EH (cell line): ENCODE measurements at places on chromosomes 12 and 14.

- DNase-seq: no peak
These were observed 77.9 kb downstream of the TMEM30B start for GRCh38 chr14:61203081-61203753.

- DNase-seq: no peak
These were observed 21.9 kb downstream of the CDK17 start for GRCh38 chr12:96378319-96378718.

DNA sequence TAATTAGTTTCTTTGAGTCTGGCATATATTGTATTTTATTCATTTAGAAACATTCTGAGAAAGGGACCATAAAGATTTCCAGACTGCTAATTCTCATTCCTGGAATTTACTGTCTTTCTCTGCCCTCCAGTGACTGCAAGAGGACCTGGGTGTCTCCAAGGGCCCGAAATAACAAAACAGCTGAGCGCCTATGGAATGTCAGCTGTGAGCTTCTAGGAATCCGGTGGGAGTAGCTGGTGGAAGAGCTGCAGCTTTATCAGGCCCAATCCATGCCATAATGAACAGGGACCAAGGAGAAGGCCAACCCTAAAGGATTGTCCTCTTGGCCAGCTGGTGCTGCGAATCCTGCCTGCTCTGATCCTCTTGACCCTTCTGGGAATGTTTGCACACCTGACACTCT is 31.9 kb downstream of the RDH12 start:
- no peak for DNase-seq

- peak; percentile 30 for DNase-seq
These were observed 57.2 kb downstream of the SIX6 start for GRCh38 chr14:60566101-60566500.

GRCh38 chr12:108690542-108691174 is 40.7 kb downstream of the CORO1C start:
- DNase-seq: no peak

- DNase-seq: no peak
These were observed 145.0 kb downstream of the AACS start for GRCh38 chr12:125210104-125210755.

- DNase-seq: peak; percentile 91
These were observed 3.5 kb downstream of the C12orf75 start for GRCh38 chr12:105334001-105334400.

GRCh38 chr12:6020930-6021329 is 75.9 kb upstream of the ANO2 start:
- DNase-seq: peak; percentile 20
